Kidney (tissue), 22 donors: ENCODE measurements at places on chromosomes 1 and 21. TPM values are rescaled to one million over a fixed set of nuclear protein-coding genes. Genes with fewer than 3 reads are reported as not detected.

Gene TLCD4
- 7.1 TPM for total RNA-seq

Gene TNFRSF9
- total RNA-seq: 0.54 TPM

Gene IVL
- total RNA-seq: not detected

Gene FAM167B
- 19.6 TPM for total RNA-seq

Gene PRKCZ
- total RNA-seq: 24.7 TPM

Gene BGLAP
- 1.8 TPM for total RNA-seq

Gene ABCG1
- total RNA-seq: 27.6 TPM

Gene CHI3L1
- total RNA-seq: 49.5 TPM

Gene OR2AK2
- not detected for total RNA-seq

Gene RPS6KA1
- total RNA-seq: 58.1 TPM

Gene EFHD2
- 37.5 TPM for total RNA-seq

Gene NBPF20
- total RNA-seq: 3.8 TPM

Gene LINGO4
- total RNA-seq: 0.41 TPM

Gene AADACL4
- 0.16 TPM for total RNA-seq

Gene VSIG8
- total RNA-seq: not detected

Gene ANXA9
- 3.3 TPM for total RNA-seq

Gene PIK3CD
- 19.7 TPM for total RNA-seq

Gene RNU1-4
- total RNA-seq: 8,605 TPM

Gene NCF2
- total RNA-seq: 16.7 TPM

Gene SLAMF1
- total RNA-seq: 3.3 TPM

Gene SLC45A1
- total RNA-seq: 1.8 TPM

Gene CBS
- total RNA-seq: 32.1 TPM

Gene SEC16B
- 4.8 TPM for total RNA-seq

Gene FOXD2
- total RNA-seq: 0.82 TPM

Gene CNKSR1
- total RNA-seq: 19.7 TPM

Gene LIN9
- 2.7 TPM for total RNA-seq

Gene SMYD3
- 23.9 TPM for total RNA-seq

Gene MTARC1
- 11.0 TPM for total RNA-seq

Gene FCRL3
- 1.4 TPM for total RNA-seq

Gene PRAMEF5
- total RNA-seq: not detected

Gene AK5
- total RNA-seq: 1.7 TPM

Gene CNR2
- 0.57 TPM for total RNA-seq

Gene TRNP1
- total RNA-seq: 38.3 TPM

Gene TMEM200B
- 8.6 TPM for total RNA-seq

Gene SPRR1A
- not detected for total RNA-seq

Gene LRRC42
- 23.8 TPM for total RNA-seq
